Stimulated activated CD4-positive, alpha-beta T cell treated with anti-CD3 and anti-CD28 coated beads, Interleukin-15, amount 100 ng/mL, for 48 hours (primary cell): ENCODE measurements at places on chromosomes 5 and 9.
A peak's percentile ranks its signal among the peaks of the same experiment; 100 is the strongest.

DNA sequence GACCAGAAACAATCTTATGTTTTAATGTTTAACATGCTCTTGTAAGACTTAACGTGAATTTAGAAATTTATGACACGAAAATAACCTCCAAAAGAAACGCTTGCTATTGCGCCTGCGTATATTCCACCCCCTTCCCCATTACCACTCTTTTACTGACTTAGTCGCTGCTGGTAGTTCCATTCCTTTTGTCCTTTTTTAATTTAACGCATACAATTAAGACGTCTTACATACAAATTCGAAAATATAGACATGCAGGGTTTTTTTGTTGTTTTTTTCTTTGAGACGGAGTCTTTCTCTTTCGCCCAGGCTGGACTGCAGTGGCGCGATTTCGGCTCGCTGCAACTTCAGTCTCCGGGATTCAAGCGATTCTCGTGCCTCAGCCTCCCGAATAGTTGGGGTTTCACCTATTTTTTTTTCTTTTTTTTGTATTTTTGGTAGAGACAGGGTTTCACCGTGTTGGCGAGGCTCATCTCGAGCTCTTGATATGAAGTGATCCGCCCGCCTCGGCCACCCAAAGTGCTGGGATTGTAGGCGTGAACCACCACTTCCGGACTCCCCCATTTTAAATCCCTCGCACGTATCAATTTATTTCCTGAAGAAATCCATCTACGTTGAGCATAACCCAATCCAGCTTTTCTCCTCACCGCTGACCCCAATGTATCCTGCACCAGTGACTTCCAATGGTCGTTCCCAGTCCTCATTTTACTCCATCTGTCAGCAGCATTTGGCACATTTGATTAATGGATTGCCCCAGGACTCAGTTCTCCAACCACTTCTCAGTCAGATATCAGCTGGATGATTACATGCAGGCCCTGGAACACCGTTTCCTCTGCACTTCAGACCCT, 684 bp upstream of the MED7 start:
- DNase-seq: peak; percentile 36

GRCh38 chr9:129258124-129258822, 80.2 kb upstream of the IER5L start:
- DNase-seq: peak; percentile 89

- DNase-seq: no peak
These were observed 41.9 kb upstream of the PLPP6 start for GRCh38 chr9:4620057-4620765.

DNA sequence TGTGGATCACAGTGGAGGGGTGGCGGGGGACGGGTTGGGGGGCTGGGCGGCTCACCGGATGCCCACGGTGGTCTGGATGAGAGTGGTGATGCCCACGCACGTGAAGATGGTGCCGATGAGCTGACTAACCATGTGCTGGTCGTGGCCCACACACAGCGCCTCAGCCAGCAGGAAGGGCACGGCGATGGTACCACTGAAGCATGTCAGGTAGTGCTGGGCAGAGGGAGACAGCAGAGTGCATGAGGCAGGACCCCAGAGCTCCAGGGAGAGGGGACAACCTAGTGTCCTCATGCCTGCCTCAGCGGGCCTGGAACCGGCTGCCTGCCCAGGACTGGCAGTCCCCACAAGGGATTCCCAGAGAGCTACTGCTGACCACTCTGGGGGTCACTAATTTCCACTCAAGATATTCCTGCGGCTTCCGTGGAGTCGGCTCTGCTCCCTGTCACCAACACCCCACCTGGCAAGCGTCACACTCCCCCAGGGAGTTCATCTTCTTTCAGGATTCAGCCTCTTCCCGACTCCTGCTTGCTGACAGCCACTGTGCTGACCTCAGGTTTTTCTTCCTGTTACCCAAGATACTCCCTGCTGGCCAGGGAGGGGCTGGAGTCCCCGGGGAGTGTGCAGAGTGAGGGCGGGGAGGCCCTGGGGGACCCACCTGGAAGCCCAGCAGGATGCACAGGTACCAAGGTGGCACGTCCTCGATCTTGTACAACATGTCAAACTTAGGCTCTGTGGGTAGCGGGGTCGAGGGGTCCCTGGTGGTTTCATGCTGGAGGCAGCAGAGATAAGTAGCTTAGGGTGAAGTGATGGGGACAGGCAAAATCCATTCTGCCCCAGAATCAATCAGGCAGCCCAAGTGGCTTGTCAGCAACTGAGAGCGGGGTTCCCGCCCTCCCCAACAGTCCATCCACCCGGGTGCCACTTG, 998 bp downstream of the SLC23A1 start:
- DNase-seq: no peak

- no peak for DNase-seq
These were observed 403.7 kb upstream of the TRPC7 start for GRCh38 chr5:136769093-136769492.

GRCh38 chr5:62791059-62791458, 212.4 kb downstream of the LRRC70 start:
- no peak for DNase-seq
